ENCODE measurements at places on chromosomes 11 and 22.
A peak's percentile ranks its signal among the peaks of the same experiment; 100 is the strongest.

GRCh38 chr11:122634501-122634900 is 21.0 kb upstream of the UBASH3B start:
- DNase-seq = no peak

DNA sequence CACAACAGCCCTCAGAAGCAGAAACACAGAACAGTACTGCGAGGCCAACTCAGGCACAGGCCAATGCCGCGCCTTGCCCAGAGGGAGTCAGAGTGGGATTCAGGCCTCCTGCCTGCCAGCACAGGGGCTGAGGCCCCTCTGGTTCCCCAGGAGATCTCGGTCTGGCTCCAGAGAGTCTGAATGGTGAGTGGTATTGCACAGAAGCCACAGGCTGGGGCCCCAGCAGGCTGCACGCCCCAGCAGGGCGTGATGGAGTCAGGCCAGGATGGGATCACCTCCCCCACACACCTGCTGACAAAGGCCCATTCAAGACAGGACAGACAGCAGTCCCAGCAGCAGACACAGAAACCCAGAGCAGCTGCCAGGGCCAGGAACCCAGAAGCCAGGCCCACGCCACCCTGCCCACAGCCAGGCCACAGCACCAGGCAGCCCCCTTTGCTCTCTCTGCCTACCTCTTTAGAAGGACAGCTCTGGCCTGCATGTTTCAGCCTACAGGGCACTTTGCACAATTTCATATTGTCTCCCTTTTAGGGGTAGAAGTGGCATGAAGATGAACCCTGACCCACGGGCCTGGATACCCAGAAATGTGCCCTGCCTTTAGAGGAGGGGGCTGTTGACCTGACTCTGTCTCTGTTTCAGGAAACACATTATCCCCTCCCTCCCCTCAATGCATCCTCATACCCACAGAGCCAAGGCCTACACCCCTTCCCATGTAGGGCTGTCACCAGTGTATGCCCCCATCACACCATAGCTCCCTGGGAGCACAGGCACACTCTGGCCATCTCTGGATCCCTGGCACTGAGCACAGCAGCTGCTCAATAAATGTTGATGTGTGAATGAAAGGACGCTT is 6.1 kb downstream of the FXYD6 start:
- no peak for DNase-seq

DNA sequence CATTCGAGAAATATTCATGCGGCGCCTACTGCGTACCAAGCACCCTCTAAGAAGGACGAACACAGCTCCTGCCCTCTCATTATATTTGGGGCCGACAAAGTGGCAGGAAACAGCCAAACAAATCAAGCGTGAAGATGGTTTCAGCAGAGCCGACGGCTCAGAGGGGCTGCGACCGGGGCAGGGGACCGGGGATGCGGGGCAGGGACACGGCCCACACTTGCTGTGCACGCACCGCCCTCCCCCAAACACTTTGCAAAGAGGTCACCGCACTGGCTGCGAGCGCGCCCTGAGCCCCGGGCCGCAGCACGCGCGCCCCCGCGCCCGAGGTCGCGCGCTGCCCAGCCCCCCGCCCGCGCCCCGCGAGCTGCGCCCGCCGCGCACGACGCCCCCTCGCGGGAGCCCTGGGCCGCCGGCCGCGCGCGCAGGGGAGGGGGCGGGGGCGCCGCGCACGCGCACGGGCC is 255 bp upstream of the SYNGR1 start:
- DNase-seq = no peak

GRCh38 chr11:45169310-45170072 is 23.1 kb downstream of the PRDM11 start:
- no peak for DNase-seq

DNA sequence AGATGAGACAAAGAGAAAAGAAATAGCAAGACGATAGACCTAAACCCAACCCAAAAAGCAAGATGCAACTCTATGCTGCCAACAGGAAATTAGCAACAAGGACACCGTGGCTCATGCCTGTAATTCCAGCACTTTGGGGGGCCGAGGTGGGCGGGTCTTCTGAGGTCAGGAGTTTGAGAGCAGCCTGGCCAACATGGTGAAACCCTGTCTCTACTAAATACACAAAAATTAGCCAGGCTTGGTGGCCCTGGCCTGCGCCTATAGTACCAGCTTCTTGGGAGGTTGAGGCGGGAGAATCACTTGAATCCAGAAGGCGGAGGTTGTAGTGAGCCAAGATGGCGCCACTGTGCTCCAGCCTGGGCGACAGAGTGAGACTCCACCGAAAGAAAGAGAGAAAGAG is 24.3 kb upstream of the IL10RA start:
- DNase-seq = no peak

- no peak for DNase-seq
Observed at GRCh38 chr22:42693055-42693762, 27.5 kb downstream of the A4GALT start.

- no peak for DNase-seq
Observed at GRCh38 chr11:12411393-12411792, 34.0 kb downstream of the PARVA start.

- DNase-seq = no peak
Observed at GRCh38 chr22:31243339-31244045, 31.4 kb downstream of the LIMK2 start.

DNA sequence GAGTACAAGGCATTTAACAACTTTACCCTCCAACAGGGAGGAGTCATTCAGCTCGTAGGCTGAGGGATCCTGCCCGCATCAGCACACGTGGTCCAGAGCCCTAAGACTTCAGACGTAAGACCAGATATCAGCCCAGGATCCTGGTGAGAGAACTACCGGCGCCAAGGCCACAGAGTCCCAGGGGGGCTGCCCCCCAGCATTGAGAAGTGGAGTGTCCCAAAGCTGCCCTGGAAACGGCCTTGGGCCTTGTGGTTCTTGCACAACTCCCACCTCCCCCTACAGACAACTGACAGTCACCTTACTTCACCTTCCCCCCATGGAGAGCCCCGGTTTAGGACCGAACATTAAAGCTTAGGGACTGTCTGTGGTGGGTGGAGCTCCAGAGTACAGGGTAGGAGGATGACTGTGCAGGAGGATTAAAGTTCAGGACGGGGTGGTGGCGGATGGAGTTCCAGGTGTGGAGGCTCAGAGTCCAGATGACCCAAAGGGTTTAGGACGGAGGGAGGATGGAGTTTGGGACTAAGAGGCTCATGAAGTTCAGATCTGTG is 1.0 kb downstream of the C11orf91 start:
- DNase-seq = no peak

- no peak for DNase-seq
Observed at GRCh38 chr11:103923451-103923931, 112.9 kb upstream of the DDI1 start.

- DNase-seq = peak; percentile 17
Observed at GRCh38 chr11:33772300-33772699, 2.0 kb downstream of the FBXO3 start.

DNA sequence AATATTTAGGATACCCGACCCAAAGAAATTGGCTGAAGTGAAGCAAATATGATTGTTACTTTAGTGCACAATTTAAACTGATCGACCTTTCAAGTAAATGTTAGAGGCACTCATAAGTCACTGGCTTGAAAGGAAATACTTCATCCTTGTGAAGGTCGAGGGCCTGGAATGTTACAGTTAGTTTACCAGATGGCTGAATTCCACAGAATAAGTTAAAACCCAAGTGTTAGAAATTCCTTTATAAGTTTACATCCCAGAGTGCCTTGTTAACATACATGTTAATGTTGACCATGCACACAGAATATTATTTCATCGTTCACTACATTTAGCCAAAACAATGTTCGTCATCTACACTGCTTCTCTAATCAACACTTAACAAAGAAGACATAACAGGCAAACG is 235.5 kb upstream of the ANO3 start:
- DNase-seq = no peak

GRCh38 chr11:100719809-100720221 is 32.7 kb downstream of the ARHGAP42 start:
- no peak for DNase-seq

- no peak for DNase-seq
Observed at GRCh38 chr11:31529701-31530100, 20.1 kb downstream of the ELP4 start.

DNA sequence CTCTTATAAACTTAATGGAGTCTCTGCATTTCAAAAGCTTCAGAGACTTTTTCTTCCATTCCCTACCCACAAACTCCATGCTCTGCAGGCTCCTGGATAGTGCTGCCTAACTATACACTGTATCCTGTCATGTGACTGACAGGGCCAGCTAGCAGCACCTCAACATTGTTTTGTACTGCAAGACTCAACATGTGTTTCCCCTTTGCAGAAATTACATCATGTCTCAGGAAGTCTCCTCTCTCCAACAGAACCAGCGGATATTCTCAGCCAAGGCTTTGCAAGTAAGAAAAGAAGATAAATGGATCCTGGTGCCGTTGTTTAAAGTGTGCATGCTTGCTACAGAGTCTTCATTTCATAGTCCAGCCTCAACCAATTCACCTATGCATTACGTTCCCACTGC is 164.0 kb upstream of the UBASH3B start:
- DNase-seq = no peak

DNA sequence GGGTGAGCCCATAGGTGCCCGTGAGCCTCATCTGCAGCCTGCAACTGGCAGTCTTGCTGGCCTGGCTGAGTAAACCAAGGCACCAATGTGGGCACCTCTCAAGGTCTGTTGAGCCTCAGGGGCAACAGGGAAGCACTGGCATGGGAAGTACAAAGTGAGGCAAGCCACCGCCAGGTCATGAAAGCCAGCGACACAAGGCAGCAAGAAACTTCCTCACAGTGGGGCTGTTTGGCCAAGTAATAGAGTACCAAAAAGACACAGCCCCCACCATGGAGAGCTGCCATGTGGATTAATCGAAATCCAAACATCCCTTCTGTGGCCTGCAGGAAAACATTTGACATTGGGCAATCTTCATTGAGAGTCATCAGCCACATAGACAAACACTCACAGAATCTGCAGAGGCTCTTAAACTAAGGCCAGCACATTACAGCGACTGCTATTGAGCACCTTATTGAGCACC is 43.6 kb upstream of the FIBIN start:
- no peak for DNase-seq

GRCh38 chr11:78740199-78741071 is 165.8 kb upstream of the NARS2 start:
- DNase-seq = no peak

GRCh38 chr22:20656902-20657836 is 116.7 kb upstream of the SERPIND1 start:
- DNase-seq = no peak

DNA sequence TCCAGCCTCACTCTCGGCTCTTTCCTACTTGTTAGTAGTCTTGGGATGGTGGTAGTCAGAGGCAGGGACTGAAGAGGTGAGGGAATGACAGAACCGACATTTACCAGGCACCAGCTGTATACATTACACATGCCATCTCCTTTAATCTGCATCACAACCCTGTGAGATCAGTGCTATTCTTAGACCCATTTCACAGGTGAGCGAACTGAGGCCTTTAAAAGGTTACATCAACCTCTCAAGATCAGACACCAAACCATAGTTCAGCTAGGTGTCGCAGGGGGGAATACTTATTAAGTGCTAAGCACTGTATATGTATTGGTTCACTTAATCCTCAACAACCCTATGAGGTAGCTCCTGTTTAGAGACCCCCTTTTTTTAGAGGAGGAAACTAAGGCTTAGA is 5.6 kb downstream of the PLA2G3 start:
- DNase-seq = no peak

GRCh38 chr11:131754671-131755070 is 384.3 kb downstream of the NTM start:
- no peak for DNase-seq

- no peak for DNase-seq
Observed at GRCh38 chr22:47377926-47378560, 615.6 kb downstream of the TBC1D22A start.

DNA sequence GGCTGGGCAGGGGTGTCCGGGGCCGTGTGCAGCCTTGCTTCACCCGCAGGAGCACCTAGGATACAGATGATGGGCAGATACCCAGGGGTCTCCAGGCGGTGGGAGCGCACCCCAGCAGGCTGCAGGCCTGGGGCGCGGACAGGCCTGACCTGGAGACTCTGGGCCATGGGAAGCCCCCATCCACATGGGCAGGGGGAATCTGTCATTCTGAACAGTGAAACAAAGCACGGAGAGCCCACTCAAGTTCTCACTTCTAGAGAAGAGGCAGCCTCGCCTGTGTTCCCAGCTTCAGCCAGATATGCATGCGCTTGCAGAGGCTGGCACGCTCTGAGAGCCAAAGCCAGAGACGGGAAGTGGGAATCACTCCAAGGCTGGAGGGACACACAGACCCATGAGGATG is 333.1 kb downstream of the BRD1 start:
- DNase-seq = no peak

DNA sequence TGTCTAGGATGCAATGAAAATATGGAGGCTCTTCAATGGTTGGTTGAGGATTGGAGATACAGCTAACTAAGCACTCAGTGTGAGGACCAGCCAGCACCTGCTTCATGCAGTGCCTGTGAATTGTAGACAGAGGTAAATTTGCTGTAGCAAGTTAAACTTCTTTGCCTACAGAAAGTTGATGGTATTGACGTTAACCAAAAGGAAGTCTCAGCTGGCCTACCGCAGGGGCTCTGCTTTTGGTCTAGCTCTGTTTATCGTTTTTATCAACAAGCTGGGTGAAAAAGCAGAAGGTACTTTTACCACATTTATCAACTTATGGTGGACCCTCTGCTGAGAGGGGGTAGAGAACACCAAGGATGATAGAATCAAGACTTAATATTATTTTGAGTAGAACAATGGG is 51.6 kb downstream of the GRAMD1B start:
- no peak for DNase-seq

DNA sequence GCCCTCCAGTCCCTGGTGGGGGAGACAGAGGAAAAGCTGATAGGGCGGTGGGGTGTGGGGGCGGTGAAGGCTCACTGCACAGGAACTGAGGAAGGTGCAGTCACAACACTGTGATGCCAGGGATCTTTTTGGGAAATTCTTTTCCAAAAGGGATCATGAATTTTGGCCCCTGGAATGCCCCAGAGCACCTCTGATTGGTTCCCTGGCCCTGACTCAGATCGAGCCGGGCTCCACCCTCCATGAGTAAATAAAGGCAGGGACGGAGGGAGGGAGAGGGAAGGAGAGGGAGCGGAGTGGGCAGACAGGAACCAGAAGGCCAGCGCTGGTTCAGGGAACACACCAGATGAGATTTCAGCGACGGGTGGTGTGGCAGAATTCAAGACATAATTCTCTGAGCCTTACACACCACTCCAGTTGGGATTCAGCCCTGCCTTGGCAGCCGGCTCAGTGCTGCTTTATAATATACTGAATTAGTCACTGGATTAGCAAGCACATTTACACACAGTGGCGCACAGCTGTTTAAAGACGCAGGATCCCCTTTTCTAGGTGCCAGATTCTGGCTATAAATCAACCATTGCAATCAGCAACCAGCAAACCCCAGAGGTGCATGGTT is 80.3 kb downstream of the ETS1 start:
- DNase-seq = peak; percentile 63

- DNase-seq = no peak
Observed at GRCh38 chr11:123190518-123190917, 4.5 kb downstream of the CLMP start.

GRCh38 chr11:118838905-118839553 is 44.7 kb upstream of the CXCR5 start:
- DNase-seq = no peak

DNA sequence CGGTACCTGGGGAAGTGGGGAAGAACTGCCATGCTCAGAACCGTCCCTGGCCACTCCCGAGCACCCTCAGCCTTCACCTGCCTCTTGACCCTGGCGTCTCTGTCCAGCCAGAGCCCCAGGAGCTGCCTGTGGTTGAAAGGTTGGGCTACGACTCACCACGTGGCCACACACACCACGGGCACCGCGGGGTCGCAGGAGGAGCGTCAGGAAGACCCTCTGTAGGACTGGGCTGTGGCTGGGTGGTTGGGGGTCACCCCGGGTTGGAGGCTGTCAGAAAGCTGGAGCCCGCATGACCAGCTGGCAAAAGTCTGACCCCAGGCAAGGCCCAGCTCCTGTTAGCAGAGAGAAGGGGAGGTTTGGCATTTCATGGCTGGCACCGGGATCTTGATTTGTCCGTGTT is 11.5 kb downstream of the KRTAP5-5 start:
- DNase-seq = no peak
